Aorta (tissue), 5 donors: ENCODE measurements at places on chromosomes 4 and X. TPM values are rescaled to one million over a fixed set of nuclear protein-coding genes. Genes with fewer than 3 reads are reported as not detected.

- no peaks in the 10 kb centered on the region for H3K27me3 ChIP-seq
- H3K4me1 ChIP-seq: no peaks in the 10 kb centered on the region
- H3K27ac ChIP-seq: no peak overlapping the region
- H3K4me3 ChIP-seq: no peak overlapping the region
- no peaks in the 10 kb centered on the region for H3K36me3 ChIP-seq
- DNase-seq: no peak
These were observed 27.5 kb downstream of the CCDC149 start for GRCh38 chr4:24885342-24885741.

DNA sequence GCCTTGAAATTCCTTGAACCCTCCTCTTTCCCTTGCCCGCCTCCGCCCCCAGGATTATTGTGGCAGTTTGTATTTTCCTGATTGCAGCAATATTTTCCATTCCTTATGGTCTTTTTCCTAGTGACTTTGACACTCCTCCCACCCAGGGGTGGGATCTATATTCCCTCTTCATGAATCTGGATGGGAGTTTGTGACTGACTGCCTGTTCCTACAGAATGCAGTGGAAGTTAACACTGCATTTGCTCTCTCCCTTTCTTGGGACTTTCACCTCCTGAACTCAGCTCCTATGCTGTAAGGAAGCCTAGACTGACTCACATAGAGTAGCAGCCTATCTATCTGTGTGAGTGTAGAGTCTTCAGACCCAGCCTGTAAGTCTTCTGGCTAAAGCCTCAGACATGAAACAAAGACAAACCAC is 2.2 kb downstream of the FUNDC2 start:
- no peaks in the 10 kb centered on the region for H3K27me3 ChIP-seq
- H3K4me1 ChIP-seq: no peaks in the 10 kb centered on the region
- no peak for DNase-seq
- no peaks in the 10 kb centered on the region for H3K36me3 ChIP-seq

DNA sequence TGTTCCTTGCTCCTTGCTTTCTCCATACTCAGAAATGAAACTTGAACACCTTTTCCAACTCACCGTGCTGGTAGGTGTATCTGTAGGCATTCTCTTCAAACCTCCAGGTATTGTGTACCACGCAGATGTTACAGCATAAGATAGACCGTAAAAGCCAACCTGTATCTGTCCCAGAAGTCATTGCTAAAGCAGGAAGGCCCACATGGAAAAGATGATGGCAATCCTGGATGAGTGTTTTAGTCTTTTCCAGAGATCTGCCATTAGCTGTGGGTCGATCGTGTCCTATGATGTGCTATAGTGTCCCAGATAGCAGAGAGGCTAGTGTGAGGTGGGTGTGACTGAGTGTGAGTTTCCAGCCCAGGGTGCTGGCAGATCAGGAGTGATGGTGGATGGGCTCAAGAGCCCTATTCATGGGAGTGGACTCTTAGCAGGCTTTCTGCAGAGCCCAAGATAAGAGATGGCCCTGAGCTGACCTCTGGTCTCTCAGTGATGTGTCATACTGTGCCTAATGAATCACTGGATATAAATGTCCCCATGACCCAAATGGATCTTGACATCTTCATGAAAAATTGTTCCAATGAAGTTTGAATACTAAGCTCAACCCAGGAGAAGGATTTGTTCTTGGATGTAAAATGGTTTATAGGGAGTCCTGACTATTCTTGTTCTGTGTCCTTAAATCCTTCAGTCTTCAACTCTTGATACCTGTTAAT is 69.1 kb upstream of the WDR1 start:
- H3K4me1 ChIP-seq: no peaks in the 10 kb centered on the region
- H3K27me3 ChIP-seq: no peaks in the 10 kb centered on the region
- no peak for DNase-seq
- no peaks in the 10 kb centered on the region for H3K36me3 ChIP-seq
- no peak overlapping the region for H3K4me3 ChIP-seq
- no peak overlapping the region for H3K27ac ChIP-seq

DNA sequence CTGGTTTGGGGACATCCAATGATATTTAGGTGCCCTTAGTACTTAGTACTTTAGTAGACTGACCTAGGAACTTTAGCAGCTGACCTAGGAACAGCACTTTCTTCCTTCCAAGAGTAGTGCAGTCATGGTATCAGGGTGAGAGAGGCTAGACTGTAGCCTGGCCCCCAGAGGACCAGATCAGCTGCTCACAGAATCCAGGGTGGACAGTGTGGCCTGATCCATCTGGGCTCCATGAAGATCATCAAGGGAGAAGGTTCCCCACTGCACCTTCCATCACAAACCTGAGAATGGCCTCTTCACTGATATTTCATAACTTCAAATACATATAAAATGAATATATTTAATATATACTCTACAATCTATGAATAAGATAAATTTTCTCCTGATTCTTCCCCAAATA is 59.0 kb upstream of the TLR3 start:
- no peaks in the 10 kb centered on the region for H3K27me3 ChIP-seq
- no peak for DNase-seq

DNA sequence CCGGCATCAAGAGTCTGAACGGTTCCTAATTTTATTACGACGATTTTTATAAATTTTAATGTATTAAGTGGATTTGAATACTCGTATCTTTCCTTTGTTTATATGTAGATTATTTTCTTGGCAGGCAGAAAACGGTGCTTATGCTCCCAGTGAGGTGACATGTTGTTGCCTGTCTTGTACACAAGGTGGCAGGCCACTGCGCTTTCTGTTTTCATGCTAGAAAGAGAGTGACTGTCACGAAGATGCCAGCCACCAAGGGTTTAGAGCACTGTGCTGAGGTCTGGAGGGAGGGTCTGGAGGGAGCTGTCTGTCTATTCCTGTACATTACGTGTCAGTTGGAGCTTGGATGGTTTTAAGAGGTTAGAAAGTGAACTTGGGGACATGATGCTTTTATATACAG is 87.7 kb downstream of the SHROOM2 start:
- no peaks in the 10 kb centered on the region for H3K27me3 ChIP-seq
- no peaks in the 10 kb centered on the region for H3K4me1 ChIP-seq
- H3K36me3 ChIP-seq: no peaks in the 10 kb centered on the region
- no peak for DNase-seq
- H3K4me3 ChIP-seq: no peak overlapping the region

DNA sequence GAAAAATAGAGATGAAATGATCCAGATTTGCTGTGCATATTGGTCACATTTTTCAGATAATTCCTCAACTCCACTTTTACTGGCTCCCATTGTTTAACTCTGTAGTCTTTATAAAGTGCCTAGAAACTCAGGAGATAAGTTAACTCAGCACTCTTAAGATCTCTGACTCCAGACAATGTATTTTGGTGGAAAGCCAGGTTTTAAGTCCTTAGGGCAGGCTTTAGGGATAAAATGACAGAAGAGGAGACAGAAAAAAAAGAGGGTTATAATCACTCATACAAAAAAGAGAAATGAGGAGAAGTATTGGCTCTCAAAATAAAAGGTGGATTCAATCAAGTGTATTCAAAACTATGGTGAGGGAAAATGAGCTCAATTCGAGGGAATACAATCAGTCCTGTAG is 674.8 kb upstream of the INTU start:
- DNase-seq: no peak
- H3K27me3 ChIP-seq: no peaks in the 10 kb centered on the region
- H3K36me3 ChIP-seq: no peaks in the 10 kb centered on the region
- H3K4me1 ChIP-seq: peaks cover 3% of the 10 kb centered on the region

DNA sequence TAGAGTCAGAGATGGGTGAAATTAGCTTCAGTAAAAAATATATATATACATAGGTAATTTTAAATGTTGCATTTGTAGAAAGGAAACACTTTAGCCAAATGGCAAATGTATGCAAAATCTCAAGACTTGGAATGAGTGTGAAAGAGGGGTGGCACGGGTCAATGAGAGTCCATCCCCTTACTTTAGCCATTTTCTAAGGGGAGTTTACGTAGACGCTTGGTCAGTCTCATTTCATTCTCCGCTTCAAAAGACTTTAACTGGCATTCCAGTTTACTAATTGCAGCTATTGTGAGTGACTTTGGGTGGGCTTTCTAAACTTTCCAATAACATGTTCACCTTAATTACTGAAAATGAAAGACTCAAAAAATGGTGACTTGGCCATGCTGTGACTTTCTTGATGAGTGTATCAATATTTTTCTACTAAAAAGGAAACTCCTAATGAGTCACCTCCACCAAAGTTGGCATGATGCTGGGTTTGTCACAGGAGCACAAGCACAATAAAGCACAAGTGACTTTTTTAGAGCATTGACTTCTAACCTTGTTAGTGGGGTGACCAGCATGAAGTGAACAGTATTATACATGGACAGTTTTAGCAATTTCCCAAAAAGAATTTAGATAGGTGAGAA is 356.0 kb upstream of the RASGEF1B start:
- no peaks in the 10 kb centered on the region for H3K27me3 ChIP-seq
- no peaks in the 10 kb centered on the region for H3K4me1 ChIP-seq
- H3K36me3 ChIP-seq: no peaks in the 10 kb centered on the region
- no peak overlapping the region for H3K4me3 ChIP-seq

DNA sequence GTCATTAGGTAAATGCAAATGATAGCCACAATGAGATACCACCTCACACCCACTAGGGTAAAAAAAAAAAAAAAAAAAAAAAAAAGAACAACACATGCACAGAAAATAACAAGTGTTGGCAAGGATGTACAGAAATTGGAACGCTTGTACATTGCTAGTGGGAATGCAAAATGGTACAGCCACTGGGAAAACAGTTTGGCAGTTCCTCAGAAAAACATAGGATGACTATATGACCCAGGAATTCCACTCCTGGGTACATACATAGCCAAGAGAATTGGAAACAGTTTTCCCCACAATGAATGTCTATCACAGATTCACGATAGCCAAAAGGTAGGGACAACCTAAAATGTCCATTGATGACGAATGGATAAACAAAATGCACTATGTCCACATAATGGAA is 161.3 kb upstream of the MAMLD1 start:
- H3K4me3 ChIP-seq: no peak overlapping the region
- H3K4me1 ChIP-seq: peaks cover 2% of the 10 kb centered on the region
- no peaks in the 10 kb centered on the region for H3K36me3 ChIP-seq
- H3K27ac ChIP-seq: no peak overlapping the region
- no peaks in the 10 kb centered on the region for H3K27me3 ChIP-seq

TXLNG gene
- 11.2 TPM for polyA plus RNA-seq

UGT2A1 gene
- polyA plus RNA-seq: not detected
